ENCODE measurements at places on chromosomes 13 and 19. TPM values are rescaled to one million over a fixed set of nuclear protein-coding genes. Genes with fewer than 3 reads are reported as not detected.
A peak's percentile ranks its signal among the peaks of the same experiment; 100 is the strongest.

DNA sequence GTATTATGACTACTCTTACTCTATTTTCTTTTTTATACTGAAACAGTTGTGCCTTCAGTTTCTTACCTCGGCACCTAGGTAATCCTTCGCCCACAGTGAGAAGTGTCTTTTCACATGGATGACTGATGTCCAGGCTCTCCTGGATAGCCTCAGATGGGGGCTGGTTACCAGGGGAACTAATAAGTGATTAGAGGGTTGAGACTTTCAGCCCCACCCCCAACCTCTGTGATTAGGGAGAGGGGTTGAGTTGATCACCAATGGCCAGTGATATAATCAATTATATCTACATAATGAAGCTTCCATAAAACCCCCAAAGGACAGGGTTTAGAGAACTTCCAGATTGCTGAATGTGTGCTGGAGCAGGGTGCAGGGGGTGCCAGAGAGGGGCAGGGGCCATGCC lies 43.0 kb upstream of the GPR183 start:
- DNase-seq: no peak

Gene FAM124A
- total RNA-seq: 19.2 TPM

GRCh38 chr13:46607768-46608564 lies 55.0 kb downstream of the LRCH1 start:
- no peak for DNase-seq

Gene LTBP4
- 1,227 TPM for total RNA-seq

GRCh38 chr19:49335071-49335783 lies at the start of gene CD37:
Gene CD37 (plus strand): TSS chr19:49335406. CDS start chr19:49335541, 135 bp downstream.
- DNase-seq: peak; percentile 55

DNA sequence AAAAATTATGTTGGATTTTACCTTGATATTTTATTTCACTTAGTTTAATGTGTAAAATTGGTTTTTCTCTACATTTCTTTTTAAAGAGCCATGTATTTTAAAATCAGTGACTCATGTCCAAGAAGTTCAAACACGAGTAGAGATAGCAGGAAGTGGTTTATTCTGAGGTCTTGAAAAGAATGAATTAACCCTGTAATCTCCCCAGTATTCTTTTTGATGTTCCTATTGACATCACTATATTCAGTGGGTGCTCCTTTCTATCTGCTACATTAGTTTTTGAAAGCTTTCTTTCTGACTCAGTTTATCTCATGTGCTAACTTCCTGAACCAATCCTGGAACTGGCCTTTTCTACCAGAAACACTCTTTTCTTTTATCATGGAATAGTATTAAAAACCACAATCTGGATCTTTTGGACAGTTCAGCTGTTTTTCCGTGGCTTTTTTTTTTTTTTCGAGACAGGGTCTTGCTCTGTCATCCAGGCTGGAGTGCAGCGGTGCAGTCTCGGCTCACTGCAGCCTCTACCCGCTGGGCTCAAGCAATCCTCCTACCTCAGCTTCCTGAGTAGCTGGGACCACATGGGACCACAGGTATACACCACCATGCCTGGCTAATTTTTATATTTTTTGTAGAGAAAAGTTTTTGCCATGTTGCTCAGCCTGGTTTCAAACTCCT lies 114.9 kb downstream of the PCCA start:
- DNase-seq: no peak

GRCh38 chr13:35704331-35704730 lies 227.8 kb upstream of the MAB21L1 start:
- no peak for DNase-seq

GRCh38 chr13:113092776-113093579 lies 12.6 kb upstream of the F7 start:
- no peak for DNase-seq

DNA sequence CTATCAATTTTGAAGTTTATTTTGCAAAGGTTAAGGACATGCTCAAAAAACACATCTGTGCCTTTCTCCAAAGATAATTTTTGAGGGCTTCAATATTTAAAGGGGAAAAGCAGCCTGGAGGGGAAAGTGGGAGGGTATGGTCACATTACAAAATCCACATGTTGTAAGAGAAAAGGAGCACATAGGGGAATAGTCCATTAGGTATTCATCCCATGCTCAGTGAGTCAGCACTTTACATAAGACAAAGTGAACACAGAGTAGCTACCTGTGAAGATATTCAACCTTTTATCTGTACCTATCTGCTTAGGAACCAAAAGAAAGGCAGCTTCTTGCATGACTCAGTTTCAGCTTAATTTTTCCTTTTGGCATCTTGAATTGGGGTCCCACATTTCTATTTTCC lies 932.0 kb downstream of the SLITRK6 start:
- no peak for DNase-seq

DNA sequence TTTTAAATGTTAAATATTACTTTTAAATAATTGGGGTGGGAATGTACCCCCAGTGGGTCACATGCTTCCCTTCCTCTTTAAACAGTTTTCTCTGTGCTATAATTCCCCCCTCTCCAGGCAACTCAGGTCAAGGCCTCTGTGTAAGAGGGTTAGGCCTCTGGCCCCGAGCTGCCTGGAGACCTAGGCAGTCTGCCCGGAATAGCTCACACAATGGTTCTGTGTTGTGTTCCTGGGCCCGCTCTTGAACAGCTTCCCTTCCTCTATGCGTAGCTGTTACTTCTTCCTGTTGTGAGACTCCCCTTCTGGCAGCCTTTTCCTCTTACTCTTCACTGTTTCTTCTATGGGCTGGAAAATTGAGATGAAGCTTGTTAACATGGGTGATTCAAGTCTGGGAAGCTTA lies 14.8 kb upstream of the ZNF492 start:
- no peak for DNase-seq

Gene SLC15A1
- 0.22 TPM for total RNA-seq

DNA sequence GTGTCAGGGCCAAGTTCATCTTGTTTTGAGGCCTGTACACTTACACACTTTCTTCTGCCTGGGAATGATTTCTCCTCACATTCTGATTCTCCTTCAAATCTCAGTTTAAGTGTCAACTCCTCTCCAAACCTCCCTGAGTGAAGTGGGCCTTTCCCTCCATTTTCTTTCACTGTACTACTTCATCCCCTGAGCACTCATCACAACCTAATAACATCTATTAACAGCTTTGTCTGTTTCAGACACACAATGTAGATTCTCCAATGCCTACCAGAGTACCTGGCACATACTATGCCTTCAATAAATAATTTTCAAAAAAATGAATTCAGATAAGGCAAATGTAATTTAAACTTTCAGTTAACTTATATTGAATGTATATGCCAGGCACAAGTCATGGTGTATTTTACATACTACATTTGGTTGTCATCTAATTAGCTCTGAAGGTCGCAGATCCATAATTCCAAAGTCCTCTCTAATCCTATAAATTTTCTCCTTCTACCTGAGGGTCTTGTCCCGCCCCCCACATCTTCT lies 357 bp upstream of the COG6 start:
- DNase-seq: no peak

DNA sequence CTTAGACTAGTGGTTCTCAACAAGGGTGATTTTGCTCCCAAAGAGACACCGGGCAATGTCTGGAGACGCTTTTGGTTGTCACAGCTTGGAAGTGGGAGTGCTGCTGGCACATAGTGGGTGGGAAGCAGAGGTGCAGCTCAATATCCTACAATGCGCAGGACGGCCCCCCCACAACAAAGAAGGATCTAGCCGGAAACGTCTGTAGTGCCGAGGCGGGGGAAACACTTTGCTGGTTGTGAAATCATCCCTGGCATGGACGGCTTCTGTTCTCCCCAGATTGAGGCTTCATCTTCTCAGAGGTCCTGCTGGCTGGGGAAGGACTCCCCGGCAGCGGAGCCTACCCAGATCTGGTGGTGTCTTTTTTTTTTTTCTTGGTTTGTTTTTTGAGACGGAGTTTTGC lies 13.4 kb upstream of the SYT5 start:
- DNase-seq: no peak

Gene RFPL4A
- not detected for total RNA-seq

Gene TMEM145
- not detected for total RNA-seq

Gene FXYD3
- 24.1 TPM for total RNA-seq

DNA sequence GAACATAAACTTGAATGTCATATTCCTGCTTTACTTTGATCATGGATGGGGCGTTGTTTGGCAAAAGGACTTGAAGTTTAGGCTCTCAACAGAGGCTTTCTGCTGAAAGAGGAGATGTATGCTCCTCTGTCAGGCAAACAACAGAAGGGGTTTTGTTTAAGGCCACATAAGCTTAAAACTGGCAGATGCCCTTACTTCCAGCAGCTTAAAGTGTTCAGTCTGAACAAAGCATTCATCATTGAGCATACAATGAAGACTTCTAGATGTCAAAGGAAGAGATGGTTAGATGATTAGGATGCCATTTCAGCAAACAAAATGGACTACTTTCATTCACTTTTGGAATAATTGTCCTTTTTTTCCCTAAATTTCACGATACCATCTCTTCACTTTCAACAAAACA lies 484.5 kb downstream of the SLITRK6 start:
- no peak for DNase-seq

Gene LGALS16
- total RNA-seq: not detected

DNA sequence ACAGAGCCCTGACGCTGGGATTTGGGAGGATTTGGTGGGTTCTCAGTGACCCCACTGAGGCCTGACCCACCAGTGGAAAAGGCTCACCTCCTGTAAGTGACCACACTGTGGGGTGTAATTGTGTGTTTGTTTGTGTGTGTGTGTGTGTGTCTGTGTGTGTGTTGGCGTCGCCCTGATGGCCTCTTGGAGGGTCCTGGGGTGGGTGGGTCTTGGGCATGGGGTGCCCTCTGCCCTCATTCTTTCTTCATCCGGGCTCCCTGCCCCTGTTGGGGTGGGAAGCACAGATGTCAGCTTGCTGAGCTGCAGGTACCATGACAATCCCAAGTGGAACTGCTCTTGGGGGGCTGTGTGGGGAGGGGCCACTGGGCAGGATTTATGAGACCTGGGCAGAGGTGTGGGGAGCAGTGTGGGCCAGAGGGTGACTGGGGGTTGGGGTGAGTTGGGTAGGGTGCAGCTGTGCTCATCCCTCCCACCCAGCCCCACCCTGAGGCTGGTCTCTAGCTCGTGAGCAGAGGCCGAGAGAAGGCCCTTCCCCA lies 22.8 kb downstream of the WTIP start:
- DNase-seq: no peak

DNA sequence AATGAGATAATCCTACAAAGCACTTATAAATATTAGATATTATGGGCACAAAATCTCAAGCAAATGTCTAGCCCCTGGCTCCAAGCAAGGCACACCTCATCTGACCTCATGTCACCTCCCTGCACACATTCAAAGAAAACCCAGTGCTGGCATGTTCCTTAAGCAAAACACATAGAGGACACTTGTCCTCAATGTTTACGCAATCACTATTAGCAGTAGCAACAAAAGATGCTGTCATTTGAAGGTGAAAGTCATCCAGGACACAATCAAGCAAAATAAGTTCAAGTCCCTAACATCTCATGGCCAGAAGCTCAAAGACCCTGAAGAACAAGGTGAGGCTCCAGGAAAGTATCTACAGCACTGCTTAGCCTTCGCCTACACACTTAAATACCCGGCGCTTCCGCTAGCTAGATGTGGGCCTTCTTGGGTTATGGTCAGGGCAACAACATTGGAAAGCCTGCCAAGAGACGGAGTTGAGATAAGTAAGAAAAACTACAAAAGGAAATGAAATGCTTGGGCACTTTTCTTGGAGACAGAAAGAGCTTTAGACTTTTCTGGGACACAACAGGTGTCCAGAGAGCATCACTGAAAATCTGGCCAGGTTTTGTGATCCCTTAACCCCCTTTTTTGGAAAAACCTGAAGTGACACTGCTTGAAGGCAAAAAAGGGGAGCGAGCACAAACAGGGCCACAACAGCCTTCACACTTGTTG lies 85.7 kb downstream of the FOXO1 start:
- DNase-seq: no peak

DNA sequence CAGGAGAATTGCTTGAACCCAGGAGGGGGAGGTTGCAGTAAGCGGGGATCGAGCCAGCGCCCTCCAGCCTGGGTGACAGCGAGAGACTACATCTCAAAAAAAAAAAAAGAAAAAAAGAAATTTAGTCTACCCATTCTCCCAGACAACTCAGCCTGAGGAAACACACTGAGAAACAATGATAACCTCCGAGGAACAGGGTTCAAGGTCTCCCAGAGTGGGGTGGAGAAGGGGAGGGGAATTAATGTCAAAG lies 1.4 kb upstream of the VASP start:
- DNase-seq: no peak

DNA sequence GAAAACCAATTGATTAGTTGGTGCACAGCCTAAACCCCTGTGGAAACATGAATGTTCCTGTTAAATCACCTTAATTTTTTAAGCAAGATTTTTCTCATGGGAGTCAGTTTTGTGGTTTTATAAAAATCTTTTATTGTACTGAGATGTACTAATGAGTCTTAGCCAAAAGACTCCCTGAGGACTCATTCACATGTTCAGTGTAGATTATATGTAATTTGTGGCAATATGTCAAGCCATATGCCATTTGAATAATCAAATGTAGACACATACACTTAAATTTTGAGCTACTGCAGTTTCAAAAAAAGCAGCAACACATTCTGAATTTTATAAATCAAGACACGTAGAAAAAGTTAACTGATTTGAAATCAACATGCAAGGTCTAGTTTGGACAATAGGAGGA lies 395.2 kb downstream of the MYO16 start:
- no peak for DNase-seq

GRCh38 chr13:20232556-20233277 lies 598 bp upstream of the GJB6 start:
- no peak for DNase-seq

DNA sequence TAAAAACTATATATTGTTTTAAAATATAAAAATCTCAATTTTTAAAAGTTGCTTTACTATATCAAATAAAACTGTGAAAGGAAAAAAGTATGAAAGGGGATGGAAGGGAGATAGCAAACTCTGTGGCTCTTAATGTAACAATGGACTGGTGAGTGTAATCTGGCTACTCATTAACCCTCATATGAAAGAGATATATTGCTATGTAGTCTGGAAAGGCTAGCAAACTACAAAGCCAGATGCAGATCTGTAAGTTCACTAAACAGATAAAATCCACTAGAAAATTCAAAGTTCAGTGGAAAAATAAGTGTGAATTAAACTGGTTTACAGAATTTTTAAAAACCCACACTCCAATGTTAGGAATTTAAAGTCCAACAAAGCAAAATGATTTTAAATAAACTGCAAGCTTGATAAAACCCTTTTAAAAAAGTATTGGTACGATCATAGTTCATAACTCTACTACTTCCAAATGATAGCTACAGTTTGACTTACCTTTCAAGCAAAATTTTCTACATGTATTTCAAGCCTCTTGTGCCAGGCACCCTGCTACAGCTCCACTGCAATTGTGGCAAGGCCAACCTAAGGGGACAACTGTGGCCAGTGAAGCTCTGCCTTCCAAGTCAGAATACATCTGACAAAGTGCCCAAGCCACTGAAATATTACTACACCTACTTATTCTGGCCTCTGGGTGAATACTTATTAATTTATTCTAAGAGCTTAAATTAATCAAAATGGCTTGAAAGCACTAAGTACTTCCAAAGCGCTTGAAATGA lies 647 bp upstream of the ELF1 start:
- DNase-seq: no peak
